ENCODE measurements at places on chromosomes 16 and 17.

DNA sequence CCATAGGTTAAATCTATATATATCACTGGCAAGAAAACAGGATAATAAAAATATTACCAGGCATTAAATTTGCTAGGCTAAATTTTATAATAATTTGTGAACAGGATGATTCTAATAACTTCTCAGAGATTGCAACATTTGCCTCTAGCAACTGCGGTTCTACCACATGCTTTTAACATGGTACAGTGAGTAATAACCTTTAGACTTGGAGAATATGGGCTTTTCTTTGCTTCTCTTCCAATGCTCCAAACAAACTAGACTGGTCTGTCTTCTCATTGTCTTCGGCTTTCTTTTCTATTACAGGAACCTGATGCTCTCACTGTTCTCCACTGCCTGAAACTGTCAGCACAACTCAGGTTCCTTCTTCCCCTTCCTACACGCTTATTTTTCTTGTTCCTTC, 80.6 kb downstream of the CA4 start:
- DNase-seq = no peak

GRCh38 chr17:35051183-35051578, 12.3 kb downstream of the RFFL start:
- no peak for DNase-seq

- no peak for DNase-seq
Observed at GRCh38 chr16:77183137-77183536, 7.9 kb upstream of the MON1B start.

GRCh38 chr16:2237493-2238149, 1.4 kb downstream of the DNASE1L2 start:
- DNase-seq = no peak

- no peak for DNase-seq
Observed at GRCh38 chr17:47318197-47318918, 5.4 kb upstream of the EFCAB13 start.

DNA sequence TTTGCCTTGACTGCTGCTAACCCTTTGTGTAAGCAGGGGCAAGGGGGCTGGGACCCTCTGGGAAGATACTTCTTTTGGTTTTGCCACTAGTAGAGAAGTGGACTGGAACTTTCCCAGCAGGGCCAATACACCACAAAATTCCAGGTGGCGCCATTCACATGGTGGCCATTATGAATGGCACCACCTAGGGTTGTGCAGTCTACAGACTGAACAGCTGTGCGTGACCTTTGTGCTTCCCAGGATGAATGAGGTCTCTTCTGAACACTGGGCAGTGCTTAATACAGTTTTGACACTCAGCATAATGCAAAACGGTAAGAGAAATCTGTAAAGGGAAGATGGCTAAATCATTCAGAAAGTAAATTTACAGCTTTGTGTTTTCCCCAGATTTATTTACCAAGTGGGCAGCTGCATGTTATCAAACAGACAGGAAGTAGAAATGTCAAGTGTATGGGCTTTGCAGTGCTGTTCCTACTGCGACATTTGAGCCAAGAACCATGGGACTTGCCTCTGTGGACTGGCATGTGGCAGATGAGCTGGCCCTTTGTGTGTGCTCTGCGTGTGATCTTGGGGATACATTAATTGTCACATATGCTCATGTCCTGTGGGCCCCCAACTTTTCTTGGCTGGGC, 9.2 kb downstream of the SYT17 start:
- DNase-seq = peak; percentile 58

GRCh38 chr17:72118335-72119076, 2.3 kb upstream of the SOX9 start:
- DNase-seq = no peak

DNA sequence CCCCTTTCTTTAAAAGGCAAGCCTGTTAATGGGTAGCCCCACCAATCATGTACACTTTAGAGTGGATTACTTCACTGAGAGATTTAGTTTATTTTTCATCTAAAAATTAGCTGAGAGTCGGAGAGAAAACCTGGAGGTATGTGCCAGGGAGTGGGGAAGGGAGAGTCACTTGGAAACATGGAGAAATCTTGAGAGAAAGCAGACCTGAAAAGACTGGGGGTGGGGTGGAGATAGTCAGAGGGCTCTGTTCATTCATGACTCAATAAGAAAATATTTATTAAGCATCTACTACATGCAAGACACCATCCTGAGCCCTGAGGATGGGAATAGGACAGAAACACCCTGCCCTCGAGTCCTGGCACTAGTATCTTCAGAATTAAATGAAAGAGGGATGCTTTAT, 27.4 kb upstream of the RCVRN start:
- no peak for DNase-seq

DNA sequence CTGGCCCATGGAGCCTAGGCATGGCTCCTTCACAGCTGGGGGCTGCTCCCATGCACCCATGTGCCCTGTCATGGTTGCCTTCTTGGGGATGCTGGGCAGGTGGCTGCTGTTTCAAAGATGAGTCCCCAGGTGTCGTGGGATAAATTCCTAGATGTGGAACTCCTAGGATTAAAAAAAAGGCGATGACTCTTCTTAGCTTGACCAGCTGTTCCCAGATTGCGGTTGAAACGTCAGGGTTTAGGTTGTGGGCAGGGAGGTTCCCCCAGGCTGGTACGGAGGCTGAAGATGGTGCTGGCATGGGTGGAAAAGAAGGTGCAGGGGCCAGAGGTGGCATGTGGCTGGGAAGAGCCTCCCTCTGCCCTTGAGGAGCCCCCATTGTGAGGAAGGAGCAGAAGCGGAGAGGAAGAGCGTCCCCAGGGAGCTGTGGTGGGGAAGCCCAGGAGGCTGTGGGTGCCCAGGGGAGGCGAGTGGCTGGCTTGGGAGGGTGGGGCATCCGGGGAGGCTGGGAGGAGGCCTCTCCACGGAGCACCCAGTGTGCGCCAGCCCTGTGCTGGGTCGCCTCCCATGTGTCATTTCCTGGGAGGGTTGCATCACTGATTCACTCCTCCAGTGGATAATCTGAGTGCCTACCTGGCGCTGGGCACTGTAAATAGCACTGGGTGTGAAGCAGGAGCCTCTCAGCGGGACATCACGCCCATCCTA, 7.5 kb upstream of the KCNJ12 start:
- no peak for DNase-seq

DNA sequence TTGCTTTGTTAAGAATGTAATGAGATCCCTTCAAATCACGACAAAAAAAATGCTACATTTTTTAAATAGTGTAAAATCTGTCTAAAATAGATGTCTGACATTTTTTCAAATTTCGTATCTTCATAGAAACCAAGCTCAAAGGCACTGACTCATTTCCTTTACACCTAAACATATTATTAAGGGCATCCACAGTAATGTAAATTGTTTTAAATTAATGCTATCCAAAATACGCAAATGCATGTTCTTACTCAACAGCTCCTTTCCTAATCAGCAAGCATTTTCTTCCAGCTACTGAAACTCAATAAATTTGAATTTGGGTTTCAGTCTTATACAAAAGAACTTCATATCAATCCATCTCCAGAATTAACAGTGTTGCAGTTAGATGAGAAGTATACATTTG, 4.3 kb downstream of the C16orf87 start:
- no peak for DNase-seq

- no peak for DNase-seq
Observed at GRCh38 chr17:34398990-34399389, 36.0 kb upstream of the CCL1 start.

DNA sequence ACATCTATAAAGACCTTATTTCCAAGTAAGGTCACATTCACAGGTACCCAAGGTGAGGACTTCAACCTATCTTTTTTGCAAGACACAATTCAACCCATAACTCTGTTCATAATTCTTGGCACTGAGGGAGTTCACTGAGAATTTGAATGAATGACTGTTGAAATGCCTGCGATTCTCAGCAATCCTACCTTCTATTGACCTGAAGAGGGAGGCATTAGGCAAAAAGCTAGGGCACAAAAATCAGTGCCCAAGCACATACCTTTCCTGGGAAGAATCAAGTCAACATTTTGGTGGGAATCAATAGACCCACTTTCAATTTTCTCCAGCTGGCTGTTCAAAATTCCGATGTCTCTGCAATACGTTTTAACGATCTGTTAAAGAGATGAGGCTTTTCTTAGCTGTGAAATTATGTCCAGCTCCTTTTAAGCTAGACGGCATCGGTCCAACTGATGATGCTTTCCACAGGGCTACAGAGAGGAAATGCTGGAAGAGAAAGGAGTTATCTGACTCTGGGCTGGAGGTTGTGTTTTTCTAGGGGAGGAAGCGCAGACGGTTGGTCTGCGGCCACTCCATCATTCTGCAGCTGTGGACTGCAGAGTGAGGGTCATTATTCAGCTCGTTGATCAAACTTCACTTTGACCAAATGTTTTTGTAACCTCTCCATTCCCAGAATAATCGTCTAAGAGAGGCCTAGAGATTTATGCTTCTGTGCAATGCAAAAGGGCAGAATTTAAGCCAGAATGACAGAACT, 25.2 kb downstream of the BCO1 start:
- DNase-seq = no peak

GRCh38 chr16:19696328-19696727, 21.7 kb downstream of the KNOP1 start:
- DNase-seq = peak; percentile 58

GRCh38 chr16:67593288-67593687, 31.0 kb downstream of the CTCF start:
- no peak for DNase-seq

- no peak for DNase-seq
Observed at GRCh38 chr16:31248344-31248743, 11.4 kb upstream of the ITGAM start.

GRCh38 chr17:17818088-17818526, 18.7 kb downstream of the SREBF1 start:
- no peak for DNase-seq

GRCh38 chr16:4052801-4053293, 63.4 kb downstream of the ADCY9 start:
- no peak for DNase-seq

GRCh38 chr17:3034578-3034920, 28.9 kb downstream of the OR1D5 start:
- no peak for DNase-seq

DNA sequence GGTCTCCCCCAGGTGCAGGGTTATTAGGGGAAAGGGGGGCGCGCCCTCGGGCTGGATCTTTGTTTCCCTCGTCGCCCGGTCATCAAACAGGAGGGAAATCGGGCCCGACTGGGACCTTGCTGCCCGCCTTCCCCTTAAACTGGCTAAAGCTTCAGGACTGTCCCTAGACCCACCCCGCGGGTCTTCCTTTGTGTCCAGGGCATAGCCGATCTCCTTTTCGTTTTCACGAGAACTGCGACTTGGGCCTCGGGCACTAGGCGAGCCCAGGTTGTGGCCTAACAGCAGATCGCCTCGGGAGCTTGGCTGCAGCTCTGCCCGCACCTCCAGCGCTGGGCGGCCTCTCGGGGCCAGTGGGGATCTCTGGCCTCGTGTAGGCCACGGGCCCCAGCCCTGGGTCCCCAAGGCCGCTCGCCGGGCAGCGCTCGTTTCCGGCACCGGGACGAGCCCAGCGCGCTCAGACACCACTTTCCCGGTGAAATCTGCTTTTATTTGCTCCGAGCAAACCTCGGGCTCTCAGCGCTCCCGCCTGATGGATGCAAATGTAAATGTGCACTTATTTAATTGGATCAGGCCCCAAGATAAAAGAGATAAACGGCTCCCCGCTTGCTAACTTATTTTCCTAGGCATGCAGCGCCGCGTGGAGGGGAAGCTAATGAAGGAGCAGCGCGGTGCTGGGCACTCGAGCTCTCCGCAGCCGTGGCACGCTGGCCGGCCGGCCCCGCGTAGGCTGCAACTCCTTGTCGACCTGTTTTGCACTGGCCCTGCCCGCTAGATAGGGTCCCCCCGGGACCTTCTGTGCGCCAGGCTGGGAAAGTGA, 7.8 kb downstream of the IRX5 start:
- no peak for DNase-seq

GRCh38 chr16:69306031-69306430, 5.1 kb upstream of the VPS4A start:
- no peak for DNase-seq

- no peak for DNase-seq
Observed at GRCh38 chr16:77336637-77337036, 98.2 kb downstream of the ADAMTS18 start.

- no peak for DNase-seq
Observed at GRCh38 chr16:59210955-59211541, 476.9 kb upstream of the GOT2 start.

Measured in NCI-H510A (cell line).